ENCODE measurements at places on chromosomes 4 and X.

DNA sequence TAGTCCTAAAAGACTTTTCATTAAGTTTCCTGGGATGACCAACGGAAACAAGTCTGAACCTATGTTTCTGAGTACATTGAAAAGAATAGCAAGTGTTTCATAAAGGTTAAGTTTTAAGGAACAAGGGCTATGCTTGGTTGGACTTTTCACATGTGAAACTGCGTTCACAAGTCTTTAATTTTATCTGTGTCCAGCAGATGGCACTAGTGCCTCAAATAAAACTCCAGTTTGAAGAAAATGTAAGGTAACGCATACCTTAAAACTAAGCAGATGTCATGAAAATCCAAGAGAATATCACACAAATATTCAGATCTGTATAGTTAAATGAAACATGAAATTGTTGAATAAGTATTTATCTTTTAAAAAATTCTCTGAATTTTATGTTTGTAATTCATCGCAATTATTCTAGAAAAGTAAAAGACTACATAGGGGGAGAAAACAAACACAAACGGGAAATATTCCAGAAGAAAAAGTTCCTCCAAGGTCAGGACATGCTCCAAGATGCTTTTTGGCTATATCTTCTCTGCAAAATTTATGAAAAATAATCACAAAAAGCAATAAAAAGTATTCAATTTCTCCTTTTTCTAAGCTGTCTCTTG, 89.6 kb upstream of the MAD2L1 start:
- DNase-seq, result no peak

GRCh38 chrX:55624403-55624802, 1.2 kb downstream of the FOXR2 start:
- no peak for DNase-seq

GRCh38 chr4:128848461-128848860, 39.0 kb downstream of the JADE1 start:
- no peak for DNase-seq

GRCh38 chr4:124427095-124427767, 285.3 kb downstream of the ANKRD50 start:
- DNase-seq, result no peak

- DNase-seq, result no peak
These were observed 8.5 kb upstream of the AKAP17A start for GRCh38 chrX:1582686-1583437.

DNA sequence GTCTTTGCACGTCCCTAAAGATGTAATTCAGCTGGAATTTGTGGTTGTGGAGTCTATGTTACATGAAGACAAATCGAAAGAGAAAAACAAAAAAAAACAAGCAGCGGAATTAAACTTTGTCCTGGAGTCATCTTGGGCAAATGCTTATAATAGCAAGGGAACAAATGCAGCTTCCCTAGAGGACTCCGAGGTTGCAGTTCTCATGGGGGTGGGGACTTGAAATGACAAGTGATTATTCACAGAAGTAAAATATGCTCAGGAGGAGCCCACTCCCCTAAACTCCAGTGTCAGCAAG, 362.4 kb downstream of the ARHGAP24 start:
- DNase-seq, result no peak

DNA sequence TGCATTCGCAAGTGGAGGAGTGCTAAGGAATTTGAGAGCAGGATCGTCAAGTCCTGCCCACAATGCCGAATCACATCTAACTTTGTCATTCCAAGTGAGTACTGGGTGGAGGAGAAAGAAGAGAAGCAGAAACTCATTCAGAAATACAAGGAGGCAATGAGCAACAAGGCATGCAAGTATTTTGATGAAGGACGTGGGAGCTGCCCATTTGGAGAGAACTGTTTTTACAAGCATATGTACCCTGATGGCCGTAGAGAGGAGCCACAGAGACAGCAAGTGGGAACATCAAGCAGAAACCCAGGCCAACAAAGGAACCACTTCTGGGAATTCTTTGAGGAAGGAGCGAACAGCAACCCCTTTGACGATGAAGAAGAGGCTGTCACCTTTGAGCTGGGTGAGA, 100.2 kb upstream of the MED14 start:
- no peak for DNase-seq

DNA sequence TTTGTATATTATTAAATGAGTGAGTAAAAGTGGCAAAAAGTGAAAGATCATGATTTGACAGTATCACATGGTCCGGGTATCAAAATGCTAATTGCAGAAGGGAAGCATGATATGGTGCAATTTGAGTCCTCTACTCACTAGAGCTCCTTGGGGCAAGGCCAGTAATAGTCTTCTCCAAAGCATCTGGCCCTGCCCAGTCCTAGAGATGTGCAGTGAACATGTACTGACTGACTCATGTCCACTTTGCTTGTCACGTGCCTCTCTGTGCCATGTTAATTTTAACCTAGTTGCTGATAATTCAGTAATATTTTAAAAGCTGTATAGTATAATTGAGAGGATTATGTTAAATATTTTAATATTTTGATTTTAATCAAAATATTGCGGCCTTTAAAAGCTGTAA, 54.6 kb upstream of the TENM3 start:
- DNase-seq, result no peak

- no peak for DNase-seq
These were observed 468.6 kb downstream of the INPP4B start for GRCh38 chr4:142377342-142378091.

- DNase-seq, result no peak
These were observed 56.1 kb upstream of the HPGD start for GRCh38 chr4:174578366-174578765.

DNA sequence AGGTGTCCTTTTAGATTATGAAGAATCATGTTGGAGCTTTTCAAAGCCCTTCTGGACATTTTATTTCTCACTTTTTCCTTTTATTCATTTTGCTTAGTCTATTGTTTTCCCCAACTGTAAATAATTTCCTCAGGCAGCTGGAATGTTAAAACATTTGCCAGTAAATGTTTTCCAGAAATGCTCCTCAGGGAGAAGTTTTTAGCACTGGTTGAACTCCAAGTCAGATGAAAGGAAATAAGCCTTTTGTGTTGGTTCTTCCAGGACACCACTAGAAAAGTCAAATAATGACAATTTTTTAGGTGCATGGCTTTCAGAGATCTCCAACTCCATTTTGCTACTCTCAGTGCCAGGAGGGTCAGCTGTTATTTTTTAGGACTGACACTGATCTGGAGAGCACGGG, 127.9 kb downstream of the IL13RA2 start:
- no peak for DNase-seq
